ENCODE measurements at places on chromosomes 1 and 21. TPM values are rescaled to one million over a fixed set of nuclear protein-coding genes. Genes with fewer than 3 reads are reported as not detected.

RGS2 gene
- total RNA-seq = 35.3 TPM

LCE1B gene
- not detected for total RNA-seq

KRTAP7-1 gene
- not detected for total RNA-seq

TARBP1 gene
- 27.9 TPM for total RNA-seq

GPR3 gene
- total RNA-seq = 3.6 TPM

TFB2M gene
- 20.5 TPM for total RNA-seq

ERVH48-1 gene
- not detected for total RNA-seq
